ENCODE measurements at places on chromosomes 1 and 21. TPM values are rescaled to one million over a fixed set of nuclear protein-coding genes. Genes with fewer than 3 reads are reported as not detected.

Gene ABL2
- 8.5 TPM for total RNA-seq

Gene AGT
- total RNA-seq, result 74.5 TPM

Gene IRF6
- total RNA-seq, result 29.7 TPM

Gene OR2T1
- total RNA-seq, result not detected

Gene S100A2
- total RNA-seq, result 2.3 TPM

Gene SAMD11
- 1.7 TPM for total RNA-seq

Gene NES
- total RNA-seq, result 131 TPM

Gene C1orf141
- total RNA-seq, result not detected

Gene LIN28A
- not detected for total RNA-seq

Gene RGS16
- total RNA-seq, result 0.97 TPM

Gene RHCE
- 1.7 TPM for total RNA-seq

Gene BARHL2
- not detected for total RNA-seq

Gene MTOR
- total RNA-seq, result 28.4 TPM

Gene KIF26B
- total RNA-seq, result 3.8 TPM

Gene SPRR2G
- total RNA-seq, result not detected

Gene PGBD2
- total RNA-seq, result 2.9 TPM

Gene CD160
- not detected for total RNA-seq

Gene GLIS1
- not detected for total RNA-seq

Gene PLXNA2
- 15.3 TPM for total RNA-seq

Gene URB2
- 3.4 TPM for total RNA-seq

Gene TTC34
- total RNA-seq, result 0.70 TPM

Gene OR2M3
- total RNA-seq, result not detected

Gene CLCA1
- not detected for total RNA-seq

Gene SLC44A3
- 6.5 TPM for total RNA-seq

Gene CFAP410
- 16.8 TPM for total RNA-seq

Gene RPL11
- 681 TPM for total RNA-seq

Gene AVPR1B
- not detected for total RNA-seq

Gene SLC25A34
- 57.2 TPM for total RNA-seq

Gene TFF1
- total RNA-seq, result not detected

Gene DBT
- 30.6 TPM for total RNA-seq

Gene LCE1B
- total RNA-seq, result not detected

Gene CTXND2
- total RNA-seq, result not detected

Gene FNDC5
- total RNA-seq, result 139 TPM

Gene RPE65
- total RNA-seq, result not detected

Gene NGF
- 4.9 TPM for total RNA-seq

Gene BCL2L15
- total RNA-seq, result not detected

Gene MECR
- total RNA-seq, result 35.4 TPM

Gene HES5
- total RNA-seq, result 1.3 TPM

Gene FMOD
- 7.7 TPM for total RNA-seq

Gene STIL
- total RNA-seq, result 0.73 TPM

Gene OR14K1
- not detected for total RNA-seq

Gene IQGAP3
- total RNA-seq, result 1.2 TPM

Gene FCGR1A
- 1.4 TPM for total RNA-seq

Gene IFI44
- 10.4 TPM for total RNA-seq

Gene ACTA1
- total RNA-seq, result 1,694 TPM

Gene NT5C1A
- 31.3 TPM for total RNA-seq

Gene HPDL
- not detected for total RNA-seq

Gene IVL
- not detected for total RNA-seq

Gene NUF2
- 0.89 TPM for total RNA-seq
